ENCODE measurements at places on chromosomes 11 and 22.
A peak's percentile ranks its signal among the peaks of the same experiment; 100 is the strongest.

DNA sequence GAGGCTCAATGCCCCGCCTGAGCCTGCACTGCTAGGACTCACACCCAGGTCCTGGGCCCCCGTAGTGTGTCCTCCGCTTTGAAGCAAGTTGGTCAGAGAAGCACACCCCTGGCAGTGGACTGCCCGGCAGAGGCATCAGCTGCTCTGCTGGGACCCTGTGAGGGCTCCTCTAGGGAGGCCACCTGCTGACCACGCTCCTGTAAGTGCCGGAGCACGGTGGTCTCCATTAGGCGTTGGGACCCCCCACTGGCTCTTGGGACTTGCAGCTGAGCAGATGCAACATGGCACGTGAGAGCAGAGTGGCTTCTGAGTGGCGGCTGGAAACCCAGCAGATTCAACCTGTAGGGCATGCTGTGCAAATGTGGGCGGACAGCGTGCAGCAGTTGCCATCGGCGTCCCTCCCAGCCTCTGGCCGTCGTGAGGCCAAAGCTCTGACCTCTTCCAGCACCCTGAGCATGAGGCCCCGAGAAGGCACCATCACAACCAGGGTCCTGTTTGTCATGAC lies 16.9 kb downstream of the MRGPRG start:
- peak; percentile 32 for DNase-seq

GRCh38 chr11:13983081-13983751 lies 20.7 kb downstream of the SPON1 start:
- DNase-seq = no peak

- DNase-seq = no peak
These were observed 81.0 kb upstream of the SCUBE2 start for GRCh38 chr11:9172389-9172788.

GRCh38 chr11:67303132-67303834 lies at the start of gene SSH3:
Gene SSH3 (plus strand): TSS chr11:67303530. CDS start chr11:67303626, 96 bp downstream.
- peak; percentile 89 for DNase-seq

DNA sequence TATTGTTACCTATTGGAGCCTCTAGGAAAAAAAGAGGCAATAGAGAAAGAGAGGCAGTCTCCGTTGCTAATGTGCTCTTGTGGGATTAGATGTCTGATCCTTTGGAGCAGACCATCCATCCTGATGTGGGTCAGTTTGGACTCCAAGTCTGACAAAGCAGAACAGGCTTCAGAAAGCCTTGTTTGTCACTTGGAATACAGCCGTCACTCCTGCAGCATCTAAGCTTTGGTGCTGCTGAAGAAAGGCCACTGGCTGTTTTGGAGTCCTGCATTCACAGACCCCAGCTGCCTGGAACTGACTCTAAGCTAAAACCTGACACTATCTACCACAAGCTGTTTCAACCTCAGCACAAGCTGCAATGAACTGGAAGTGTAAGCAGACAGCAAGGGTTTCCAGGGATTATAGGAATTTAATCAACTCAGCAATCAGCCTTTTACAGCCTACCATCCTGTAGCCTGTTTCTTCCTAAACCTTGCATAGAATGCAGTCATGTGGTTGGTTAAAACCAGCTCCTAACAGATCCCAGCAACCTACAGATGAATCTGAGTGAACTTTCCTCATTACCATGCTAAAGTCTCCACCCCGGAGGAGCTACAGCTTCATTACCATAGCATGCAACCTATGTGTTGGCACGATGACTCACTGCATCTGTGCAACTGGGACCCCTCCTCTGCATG lies 3.7 kb upstream of the PLAAT4 start:
- DNase-seq = no peak

DNA sequence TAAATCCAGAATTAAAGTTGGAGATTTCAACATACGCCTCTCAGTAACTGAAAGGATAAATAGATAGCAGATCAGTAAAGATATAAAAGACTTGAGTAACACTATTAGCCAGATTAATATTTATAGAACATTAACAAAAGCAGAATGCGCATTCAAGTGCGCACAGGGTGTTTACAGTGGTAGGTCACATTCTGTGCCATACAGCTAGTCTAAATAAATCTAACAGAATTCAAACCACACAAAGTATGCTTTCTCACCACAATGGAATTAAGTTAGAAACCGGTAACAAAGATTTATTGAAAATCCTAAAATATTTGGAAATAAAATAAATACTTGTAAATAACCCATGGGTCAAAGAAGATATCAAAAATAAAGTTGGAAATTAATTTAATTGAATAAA lies 341.0 kb downstream of the DYNC2H1 start:
- no peak for DNase-seq

DNA sequence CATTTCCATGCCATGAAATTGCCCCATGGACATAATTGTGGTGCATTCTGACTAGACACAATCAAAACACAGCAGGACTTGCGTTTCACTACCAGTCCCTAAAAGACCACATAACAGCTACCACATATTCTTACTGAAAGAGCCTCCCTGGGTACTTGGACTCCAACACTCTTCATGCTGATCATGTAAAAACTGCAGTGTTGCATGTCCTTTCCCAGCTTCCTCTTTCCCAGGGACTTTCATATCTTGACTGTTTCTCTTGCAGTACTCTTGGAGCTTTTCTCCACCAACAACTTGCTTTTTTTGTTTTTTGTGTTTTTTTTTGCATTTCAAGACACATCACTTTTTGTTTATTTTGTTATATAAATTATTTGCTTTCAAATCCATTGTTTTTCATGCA lies 22.9 kb downstream of the MS4A6E start:
- no peak for DNase-seq

- DNase-seq = no peak
These were observed 60.4 kb upstream of the PAX6 start for GRCh38 chr11:31871310-31872075.

- DNase-seq = peak; percentile 19
These were observed 2.3 kb upstream of the VSIG2 start for GRCh38 chr11:124754309-124754708.

GRCh38 chr11:14904745-14905103 lies 12.7 kb upstream of the CYP2R1 start:
- DNase-seq = no peak

GRCh38 chr11:24233041-24233440 lies 263.8 kb upstream of the LUZP2 start:
- DNase-seq = no peak
